ENCODE measurements at places on chromosomes 3 and 15.

- peak; percentile 77 for DNase-seq
Measured at GRCh38 chr3:150970665-150971324, 1.7 kb downstream of the CLRN1 start.

GRCh38 chr3:161740421-161740820, 243.8 kb downstream of the OTOL1 start:
- DNase-seq = no peak

DNA sequence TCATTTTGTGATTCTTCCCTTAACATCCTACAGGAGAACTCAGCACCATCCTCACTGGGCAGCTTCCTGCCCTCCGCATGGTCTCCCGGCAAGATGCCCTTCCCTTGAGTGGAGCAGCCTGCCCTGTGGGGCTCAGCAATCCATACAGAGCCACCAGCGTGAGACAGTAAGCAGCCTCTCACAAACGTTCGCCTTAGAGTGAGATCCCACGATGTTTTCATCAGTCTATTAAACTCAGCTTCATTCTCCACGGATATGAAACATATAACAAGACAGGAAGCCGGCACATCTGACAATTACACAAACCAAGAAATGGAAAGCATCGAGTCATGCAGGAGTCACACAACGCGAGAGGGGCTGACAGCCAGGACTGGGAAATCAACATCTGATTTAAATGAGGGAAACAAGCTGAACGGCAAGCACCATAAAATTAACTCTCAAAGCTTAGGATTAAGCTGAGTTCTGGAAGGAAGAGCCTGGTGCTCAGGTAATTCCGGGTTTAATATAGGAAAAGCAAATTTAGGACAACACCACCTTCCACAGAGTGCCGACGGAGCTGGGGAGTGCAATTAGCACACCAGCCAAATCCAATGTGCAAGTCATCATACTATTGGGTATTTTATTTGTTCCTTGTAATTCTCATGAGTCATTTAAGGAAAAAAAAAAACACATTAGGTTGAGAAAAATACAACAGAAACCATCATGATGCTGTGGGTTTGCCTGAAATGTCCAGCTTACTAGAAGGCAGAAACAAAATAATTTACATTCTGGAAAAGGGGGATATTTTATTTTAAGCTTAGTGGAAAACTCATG, 272.0 kb downstream of the OCA2 start:
- peak; percentile 54 for DNase-seq

- no peak for DNase-seq
Measured at GRCh38 chr3:168267179-168267578, 171.5 kb upstream of the GOLIM4 start.

DNA sequence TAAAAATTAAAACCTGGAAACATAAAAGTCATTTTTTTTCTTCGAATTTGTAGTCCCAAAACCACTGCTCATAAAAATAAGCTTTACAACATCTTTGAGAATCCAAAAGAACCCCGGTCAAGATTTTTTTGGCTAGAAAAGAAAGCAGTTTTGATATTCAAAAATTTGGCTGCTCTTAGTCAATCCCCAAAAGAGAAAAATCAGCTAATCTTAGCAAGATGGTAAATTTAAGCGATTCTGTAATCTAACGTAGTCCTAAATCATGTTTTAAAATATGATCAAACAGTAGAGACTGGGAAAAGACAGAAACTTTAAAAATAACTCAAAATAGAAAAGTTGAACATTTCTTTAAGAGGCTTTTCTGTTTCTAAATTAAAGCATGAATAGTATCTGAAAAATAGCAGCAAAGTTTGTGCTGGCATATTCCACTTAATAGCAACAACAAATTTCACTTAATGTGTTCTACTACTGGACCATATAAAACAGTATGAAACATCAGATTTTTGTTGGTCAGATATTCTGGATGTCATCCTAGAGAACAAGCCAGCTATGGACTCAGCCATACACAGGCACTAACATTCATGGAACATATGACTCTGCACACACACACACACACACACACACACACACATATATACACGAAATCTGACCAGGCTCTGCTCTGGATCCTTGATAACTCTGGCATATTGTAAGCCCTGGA, 19.1 kb upstream of the NR2F2 start:
- DNase-seq = no peak

Data from choroid plexus epithelial cell (primary cell).